Non-pigmented ciliary epithelial cell (primary cell): ENCODE measurements at places on chromosomes 2 and 18.

DNA sequence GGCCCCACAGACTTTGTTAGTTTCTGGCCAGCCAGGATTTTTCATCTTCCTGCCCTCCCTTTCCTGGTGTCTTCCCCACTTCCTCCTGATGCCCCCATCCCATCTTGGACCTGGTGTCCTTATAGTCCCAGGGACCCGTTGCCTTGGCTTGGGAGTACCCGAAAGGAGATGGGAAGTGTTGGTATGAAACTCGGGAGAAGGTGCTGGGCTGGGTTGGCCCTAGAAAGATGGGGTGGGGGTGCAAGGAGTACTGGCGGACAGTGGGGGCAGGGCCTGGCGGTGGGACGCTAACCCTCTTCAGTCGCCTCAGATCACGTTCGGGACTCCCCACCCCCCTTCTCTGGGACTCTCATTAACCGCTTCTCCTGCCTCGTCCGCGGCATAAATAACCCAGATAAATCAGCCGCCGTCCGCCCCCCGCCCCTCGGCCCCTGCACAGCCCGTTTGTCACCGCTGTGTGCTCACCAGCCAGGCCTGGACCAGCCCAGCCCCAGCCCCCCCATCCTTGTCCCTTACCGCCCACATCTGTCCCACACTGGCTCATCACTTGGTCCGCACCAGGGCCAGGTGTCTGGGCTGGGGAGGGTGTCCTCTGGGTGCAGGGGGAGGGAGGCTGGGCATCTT lies 3.7 kb upstream of the ASIC4 start:
- DNase-seq: no peak

DNA sequence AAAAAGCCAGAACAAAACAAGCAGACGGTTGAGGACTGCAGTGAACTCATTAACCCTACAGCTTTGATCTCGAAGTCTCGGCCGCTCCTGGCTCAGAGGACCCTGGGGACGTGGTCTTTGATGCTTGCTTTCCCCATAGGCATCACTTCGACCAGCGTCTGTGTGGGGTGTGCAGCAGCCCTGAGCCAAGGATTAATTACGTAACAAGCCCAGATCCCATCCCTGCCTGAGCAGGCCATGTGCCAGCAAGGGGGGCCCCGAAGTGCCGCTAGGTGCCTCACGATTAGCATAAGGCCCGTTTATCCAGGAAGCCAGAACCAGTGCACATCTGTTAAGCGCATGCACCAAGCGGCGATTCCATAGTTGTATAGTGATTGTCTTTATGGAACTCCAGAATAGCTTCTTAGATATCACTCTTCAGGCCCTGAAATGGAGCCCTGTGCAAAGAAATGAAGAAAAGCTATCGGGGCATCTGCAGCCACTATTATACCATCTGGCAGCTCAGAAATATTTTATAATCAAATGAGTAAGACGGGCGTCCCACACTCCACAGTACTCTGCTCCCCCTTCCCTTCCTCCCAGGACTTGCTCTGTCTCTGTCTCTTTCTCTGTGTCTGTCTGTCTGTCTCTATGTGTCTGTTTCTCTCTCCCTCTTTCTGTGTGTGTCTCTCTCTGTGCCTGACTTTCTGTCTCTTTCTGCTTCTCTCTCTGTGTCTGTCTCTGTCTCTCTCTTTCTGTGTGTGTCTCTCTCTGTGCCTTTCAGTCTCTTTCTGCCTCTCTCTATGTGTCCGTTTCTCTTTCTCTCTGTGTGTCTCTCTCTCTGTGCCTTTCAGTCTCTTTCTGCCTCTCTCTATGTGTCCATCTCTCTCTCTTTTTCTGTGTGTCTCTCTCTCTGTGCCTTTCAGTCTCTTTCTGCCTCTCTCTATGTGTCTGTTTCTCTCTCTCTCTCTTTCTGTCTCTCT lies 41.7 kb downstream of the HPCAL1 start:
- no peak for DNase-seq

- no peak for DNase-seq
These were observed 1.8 kb upstream of the NFATC1 start for GRCh38 chr18:79393635-79394533.

GRCh38 chr2:169036736-169037440 lies 5.8 kb upstream of the ABCB11 start:
- no peak for DNase-seq
